Globus pallidus (tissue), 1 donor: ENCODE measurements at places on chromosomes 7 and 10.

DNA sequence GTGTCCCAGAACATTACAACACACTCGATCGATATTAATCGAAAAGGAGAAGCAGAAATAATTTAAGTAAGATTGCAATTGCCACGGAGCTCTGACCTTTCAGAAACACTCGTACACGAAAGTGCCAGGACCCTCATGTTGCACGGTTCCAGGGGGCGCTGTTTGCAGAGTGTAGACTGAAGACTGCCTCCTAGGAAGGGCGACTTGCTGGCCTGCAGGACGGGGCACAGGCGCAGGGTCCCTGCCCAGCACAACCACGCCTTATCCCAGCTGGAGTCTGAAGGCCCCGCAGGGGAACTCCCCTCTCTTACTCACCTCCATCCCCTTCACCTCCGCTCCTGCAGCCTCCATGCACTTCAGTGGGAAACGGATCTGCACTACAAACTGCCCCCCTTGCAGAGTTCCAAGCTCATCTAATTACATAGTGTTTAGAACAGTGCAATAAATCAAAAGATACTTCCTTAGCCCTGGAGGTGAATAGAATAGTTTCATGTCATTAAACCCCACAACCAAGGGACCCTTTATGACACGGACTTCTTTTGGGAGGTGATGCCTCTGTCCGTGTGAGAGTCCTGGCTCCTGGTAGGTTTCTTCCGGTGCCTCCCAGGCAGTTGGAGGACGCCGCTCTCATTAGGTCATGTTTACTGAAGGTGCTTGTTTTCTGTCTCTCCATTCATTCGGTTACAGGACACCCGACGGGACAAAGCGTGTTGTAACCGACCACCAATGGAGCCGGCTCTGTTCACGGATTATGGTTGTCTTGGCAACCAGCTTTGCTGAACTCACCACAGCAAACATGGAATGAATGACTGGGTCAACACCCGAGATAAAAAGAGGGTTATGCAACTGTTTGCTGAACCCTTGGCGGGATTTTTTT lies 262.2 kb downstream of the BAMBI start:
- no peak for DNase-seq

DNA sequence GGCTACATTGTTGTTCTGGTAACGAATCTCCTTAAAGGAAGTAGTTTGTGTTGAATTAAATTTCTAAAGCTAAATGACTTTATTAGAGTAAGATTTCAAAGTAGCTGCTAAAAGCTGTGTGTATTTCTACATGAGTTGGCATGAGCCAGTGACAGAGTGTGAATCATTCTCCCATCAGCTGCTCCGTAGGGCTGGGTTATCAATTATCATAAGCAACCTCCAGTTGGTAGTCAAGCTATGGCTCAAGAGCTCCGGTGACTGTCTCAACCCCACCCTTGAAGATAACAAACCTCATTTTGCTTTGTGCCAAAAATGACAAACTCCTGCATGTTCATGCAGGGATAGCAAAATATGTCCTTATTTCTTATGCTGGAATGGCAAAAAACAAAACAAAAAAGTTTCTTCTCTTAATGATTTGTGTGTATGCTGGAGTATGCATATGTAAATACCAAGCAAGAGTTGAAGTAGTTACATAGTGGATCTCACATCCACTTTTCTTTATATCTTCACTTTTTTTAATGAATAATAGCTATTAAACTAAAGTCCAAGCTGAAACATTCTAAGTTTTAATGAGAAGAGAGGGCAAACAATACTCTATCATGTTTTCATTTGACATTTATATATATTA lies 249.4 kb downstream of the CACNA2D1 start:
- DNase-seq: no peak

DNA sequence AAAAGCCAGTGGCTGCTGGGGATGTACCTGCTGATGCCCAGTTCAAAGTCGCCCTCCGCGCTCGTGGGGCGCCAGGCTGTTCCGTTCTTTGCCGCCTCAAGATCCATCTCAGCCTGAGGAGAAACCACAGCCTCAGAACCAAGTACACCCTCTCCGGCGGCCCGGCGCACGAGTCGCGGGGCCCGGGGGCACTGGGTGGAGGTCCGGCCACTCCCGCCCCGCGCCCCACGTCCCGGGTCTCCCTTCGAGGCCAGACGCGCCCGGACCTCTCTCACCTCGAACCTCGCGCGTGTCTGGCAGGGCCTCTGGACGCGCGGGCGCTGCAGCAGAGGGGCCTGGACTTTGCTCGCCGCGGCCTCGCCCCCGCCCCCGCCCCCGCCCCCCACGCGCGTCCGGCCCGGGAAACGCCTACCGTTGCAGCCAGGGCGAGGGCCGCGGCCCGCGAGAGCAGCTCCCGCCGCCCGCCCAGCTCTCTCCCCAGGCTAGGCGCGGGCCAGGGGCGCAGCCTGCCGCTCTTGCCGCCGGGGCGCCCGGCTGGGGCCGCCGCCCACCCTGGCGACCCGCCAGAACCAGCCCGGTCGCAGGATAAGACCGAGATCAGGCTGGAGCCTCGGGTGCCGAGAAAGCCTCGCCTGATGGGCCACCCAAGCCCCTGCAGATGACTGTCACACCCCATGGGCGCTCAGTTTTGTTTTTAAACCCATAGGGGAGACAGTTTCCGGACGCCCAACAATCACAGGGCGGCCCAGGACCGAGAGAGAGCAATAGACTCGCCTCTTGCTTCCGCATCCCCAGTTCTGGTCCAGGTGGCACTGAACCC lies at the start of gene ABCB4:
Gene ABCB4 (minus strand): TSS at position 322 of the 820 bp plus-strand sequence. CDS start 215 bp downstream, at position 107.
- DNase-seq: no peak

GRCh38 chr10:119525116-119525515 lies 17.4 kb downstream of the RGS10 start:
- DNase-seq: no peak

GRCh38 chr10:10816447-10816846 lies 201.2 kb upstream of the CELF2 start:
- DNase-seq: no peak

GRCh38 chr7:50729962-50730361 lies 52.7 kb downstream of the GRB10 start:
- DNase-seq: no peak

DNA sequence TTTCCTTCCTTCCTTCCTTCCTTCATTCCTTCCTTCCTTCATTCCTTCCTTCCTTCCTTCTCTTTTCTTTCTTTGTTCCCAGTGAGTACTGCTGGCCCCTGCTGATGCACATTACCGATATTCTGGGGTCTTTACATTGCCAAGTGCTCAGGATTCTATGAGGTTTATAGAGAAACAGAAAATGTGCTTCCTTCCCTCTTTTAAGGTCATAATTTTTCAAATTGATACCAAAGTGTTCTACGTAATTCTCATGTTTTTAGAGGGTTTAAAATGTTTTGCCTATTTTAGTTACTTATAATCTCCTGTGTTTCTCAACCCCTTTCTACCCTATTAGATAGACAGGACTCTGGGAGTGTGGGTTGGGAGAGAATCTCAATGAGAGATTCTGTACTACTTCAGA lies 291.2 kb downstream of the HDAC9 start:
- DNase-seq: no peak

DNA sequence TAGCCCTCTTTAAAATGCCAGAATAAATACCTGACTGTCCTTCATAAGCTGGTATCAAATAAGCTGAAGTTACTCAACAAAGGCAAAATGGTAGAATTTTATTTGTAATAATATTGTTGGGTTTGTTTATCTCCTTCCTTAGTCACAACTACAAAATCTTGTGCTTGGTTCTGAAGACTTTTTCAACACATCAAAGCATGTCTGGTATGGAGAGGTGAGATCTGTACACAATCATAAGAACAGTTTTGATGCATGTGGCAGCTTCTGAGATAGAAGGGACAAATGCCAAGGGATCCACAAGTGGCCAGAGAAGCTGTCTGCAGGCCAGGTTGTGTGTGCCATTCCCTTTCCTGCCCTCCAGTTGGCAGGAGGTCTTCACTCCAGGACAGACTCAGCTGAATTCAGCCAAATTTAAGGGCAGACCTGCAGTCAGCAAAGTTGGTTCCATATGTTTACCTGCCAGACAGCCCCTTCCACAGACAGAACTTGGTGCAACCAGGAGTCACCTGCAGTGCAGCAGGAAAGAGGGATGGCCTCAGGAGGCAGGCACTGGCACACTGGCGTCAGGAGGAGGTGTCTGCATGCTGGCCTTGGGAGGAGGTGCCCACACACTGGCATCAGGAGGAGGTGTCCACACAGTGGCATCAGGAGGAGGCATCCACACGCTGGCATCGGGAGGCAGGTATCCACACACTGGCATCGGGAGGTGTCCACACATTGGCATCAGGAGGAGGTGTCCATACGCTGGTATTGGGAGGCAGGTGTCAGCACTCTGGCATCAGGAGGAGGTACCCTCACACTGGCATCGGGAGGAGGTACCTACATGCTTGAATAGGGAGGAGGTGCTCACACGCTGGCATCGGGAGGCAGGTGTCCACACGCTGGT lies 93.1 kb upstream of the IKZF1 start:
- DNase-seq: no peak

DNA sequence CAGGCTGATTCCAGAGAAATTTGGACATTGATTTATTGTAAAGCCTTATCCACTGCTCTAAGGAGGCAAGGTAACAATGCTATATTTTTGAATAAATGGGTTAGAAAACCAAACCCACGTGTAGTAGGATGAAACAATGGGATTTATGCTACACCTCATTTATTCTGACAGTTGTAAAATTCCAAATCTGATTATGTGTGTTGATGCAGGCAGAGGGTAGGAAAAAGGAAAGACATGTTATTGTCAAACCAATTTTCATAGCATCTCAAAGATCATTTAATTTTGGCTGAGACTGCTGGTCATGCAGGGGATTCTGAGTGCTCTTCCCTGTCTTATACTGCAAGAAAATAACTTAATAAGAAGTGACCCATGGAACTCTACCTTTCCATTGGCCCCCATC lies 1219.9 kb upstream of the SORCS1 start:
- DNase-seq: no peak

DNA sequence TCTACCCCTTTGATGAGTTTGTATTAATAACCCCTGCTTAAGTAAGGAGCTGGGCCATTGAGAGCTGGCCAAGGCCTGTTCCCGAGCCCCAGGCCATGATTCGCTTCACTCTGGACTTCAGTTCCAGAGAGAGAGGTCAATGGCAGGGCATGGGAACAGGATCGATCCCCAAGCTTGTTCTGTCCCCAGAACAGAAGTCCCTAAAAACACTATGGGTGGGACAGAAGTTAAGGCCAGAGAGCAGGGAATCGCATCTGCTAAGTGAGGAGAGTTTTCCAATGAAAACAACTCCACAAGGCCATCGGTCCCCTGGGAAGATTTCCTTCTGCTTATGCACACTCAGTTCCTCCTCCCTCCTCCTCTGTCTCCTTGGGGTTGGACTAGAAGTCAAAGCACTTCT lies 159.6 kb downstream of the LSM5 start:
- DNase-seq: no peak

GRCh38 chr10:103960103-103960502 lies 6.8 kb upstream of the SLK start:
- no peak for DNase-seq

- no peak for DNase-seq
Observed at GRCh38 chr7:2066251-2066919, 166.4 kb downstream of the MAD1L1 start.

- no peak for DNase-seq
Observed at GRCh38 chr10:28954211-28954610, 276.9 kb downstream of the BAMBI start.

- peak; percentile 13 for DNase-seq
Observed at GRCh38 chr10:43689618-43689954, 40.9 kb upstream of the ZNF32 start.

DNA sequence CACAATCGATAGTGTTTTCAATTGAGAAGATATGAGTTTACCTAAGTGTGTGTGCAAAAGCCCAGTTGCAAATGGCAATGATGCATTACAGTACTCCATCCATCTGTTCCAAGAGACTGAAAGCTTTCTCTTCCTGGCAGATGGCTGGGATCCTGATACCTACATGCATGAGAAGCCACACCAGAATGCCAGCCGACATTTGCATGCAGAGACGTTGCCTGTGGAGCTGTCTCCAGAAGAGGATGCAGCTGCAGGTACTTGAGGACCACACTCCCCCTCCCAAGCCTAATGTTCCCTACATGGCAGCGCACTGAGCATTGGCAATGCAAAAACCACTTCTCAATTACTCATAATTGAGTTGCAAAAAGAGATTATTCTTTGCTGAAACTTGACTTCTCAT lies 332.1 kb downstream of the WDR11 start:
- no peak for DNase-seq

DNA sequence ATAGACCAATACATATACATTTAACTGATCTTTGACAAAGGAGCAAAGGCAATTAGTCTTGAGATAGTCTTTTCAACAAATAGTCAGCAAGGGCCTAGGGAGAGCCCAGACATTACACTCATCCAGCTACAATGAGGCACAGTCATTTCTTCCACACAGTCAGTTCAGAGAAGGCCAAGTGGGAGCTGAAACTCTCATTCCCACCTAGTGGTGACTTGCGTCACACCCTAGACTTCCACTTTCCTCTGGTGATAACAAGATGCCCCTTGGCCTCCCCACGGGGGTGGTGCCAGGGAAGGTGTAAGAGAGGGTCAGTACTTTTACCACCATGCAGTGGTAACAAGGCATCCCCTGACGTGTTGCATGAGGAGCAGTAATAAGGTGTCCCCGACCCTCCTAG lies 8.0 kb downstream of the FRMPD2 start:
- no peak for DNase-seq

DNA sequence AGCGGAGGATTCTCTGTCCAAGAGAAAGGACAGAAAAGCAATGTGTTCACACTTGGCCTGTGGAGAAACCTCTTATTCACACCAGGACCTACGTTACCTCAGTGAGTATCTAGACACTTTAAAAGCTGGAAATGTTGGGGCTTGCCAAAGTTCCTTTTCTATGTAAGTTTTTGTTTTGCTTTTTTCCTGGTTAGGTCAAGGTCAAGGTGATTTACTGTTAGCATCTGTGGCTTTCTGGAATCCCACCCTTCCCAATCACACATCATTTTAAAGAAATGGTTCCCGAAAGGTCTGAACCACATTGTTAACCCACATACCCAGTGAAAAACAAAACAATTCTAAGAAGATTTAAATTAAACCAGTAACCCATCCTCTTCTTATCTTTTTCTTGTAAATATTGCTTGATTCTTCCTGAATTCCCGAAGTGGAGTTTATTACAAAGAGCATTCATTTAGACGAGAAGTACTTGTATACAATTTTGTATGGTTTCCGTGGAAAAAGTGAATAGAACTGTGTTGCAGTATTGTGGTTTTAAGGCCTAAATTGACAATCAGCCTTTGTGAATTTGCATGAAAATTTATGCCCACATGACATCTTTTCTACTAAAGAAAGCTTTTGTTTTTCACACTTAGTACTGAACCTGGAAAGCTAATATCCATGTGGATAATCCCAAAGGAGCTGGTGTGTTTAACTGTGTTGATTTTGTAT lies 827.0 kb upstream of the IGFBP3 start:
- DNase-seq: no peak

GRCh38 chr10:128280271-128280670 lies 154.0 kb upstream of the MKI67 start:
- DNase-seq: no peak

DNA sequence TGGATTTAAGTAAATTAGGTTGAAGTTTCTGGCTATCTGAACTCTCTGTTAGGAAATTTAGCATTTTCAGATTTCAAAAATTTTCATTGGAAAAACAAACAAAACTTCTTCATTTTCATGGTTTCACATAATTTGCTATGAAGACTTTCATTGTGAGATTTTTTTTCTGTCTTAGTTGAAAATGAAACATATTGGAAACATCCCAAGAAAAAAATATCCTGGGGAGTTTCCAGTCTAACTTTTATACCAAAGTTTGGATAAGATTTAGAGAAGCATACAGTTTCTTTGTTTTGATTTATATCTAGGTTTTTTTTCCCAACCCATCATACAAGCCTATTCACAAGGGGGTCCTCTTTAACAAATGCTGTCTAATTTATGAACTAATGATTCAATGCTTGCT lies 300.5 kb upstream of the SEMA3A start:
- no peak for DNase-seq
